NCI-H1105 (cell line): ENCODE measurements at places on chromosomes 7 and 10.
A peak's percentile ranks its signal among the peaks of the same experiment; 100 is the strongest.

- DNase-seq: peak; percentile 7
Measured at GRCh38 chr7:30562498-30562897, 32.2 kb upstream of the GARS1 start.

DNA sequence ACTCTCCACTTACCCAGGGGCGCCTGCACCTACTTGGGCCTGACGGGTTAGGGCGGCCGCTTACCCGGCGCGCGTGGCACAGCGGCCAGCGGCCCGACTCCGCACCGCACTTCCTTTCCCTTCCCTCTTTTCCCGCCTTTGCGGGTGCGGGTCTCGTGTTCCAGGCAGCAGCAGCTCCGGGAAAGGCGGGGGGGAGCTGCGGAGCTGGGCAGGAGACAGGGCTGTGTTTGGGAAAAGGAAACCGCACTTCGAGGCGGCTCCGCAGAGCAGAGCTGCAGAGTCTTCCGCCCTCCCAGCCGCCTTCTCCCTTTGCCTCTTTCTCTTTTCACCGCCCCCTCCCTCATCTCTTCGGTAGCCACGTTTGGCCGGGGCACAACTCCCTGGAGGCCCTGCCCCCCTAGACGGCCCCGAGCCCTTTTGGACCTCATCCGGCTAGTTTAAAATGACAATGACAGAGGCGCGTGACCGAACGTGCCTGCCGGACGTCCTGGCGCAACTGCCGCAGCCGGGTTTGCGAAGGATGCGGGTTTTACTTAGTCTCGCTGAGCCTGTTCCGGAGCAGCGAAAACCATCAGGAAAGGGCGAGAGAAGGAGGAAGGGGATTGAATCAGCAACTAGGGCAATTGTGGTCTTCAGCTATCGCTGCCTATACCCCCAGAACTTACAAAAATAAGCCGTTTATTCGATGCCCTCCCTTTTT, 7.9 kb upstream of the PAX2 start:
- DNase-seq: no peak

DNA sequence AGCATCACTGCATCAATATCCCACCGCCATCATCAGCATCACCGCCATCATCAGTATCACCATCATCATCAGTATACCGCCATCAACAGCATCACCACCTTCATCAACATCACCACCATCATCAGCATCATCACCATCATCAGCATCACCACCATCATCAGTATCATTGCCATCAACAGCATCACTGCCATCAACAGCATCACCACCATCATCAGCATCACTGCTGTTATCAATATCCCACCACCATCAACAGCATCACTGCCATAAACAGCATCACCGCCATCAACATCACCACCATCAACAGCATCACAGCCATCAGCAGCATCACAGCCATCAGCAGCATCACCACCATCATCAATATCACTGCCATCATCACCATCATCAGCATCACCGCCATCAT, 115.8 kb downstream of the RGS10 start:
- no peak for DNase-seq

DNA sequence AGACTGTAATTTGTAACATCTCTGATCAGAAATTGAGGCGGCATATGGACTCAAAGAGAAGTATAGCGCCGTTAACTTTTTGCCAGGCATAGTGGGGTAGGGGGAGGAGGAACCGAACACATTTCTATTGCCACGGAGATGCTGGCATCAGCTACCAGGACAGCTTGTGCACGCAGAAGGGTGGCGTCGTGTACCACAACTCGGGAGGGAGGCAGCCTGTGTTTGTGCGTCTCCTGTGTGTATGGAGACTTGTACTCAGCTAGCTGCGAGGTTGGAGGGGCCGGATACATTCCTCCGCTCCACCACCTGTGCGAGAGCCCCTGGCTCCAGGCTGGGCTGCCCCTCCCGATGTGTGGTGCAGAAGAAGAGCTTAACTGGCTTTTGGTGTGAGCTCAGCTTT, 634.8 kb downstream of the TYW1 start:
- DNase-seq: no peak

DNA sequence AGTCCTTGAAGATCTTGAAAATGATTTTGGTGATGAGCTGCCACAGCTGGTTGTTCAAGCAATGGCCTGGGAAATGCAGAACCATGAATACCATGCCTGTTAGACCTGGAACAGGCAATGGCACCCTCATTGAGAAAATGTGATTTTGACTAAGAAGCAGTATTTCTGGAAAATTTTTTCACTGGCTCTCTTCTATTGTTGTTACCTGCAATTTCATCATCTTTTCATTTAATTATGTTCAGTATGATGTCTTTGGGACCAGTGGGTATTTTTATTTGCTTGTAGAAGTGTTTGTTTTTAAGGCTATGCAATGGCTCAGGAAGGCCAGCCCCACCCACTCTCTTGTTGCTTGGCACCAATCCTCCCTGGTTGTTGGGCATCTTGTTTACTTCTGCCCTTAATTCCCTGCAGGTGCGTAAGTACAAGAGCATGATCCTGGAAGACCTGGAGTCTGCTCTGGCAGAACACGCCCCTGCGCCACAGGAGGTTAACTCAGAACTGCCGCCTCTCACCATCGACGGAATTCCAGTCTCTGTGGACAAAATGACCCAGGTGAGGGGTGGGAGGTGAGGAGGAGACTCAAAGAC, 78.6 kb downstream of the NRF1 start:
- DNase-seq: peak; percentile 53

- DNase-seq: no peak
Measured at GRCh38 chr10:32985775-32986350, 27.8 kb upstream of the ITGB1 start.

- DNase-seq: no peak
Measured at GRCh38 chr7:127411176-127411575, 18.7 kb upstream of the ZNF800 start.

- no peak for DNase-seq
Measured at GRCh38 chr10:26997610-26998009, 102.7 kb downstream of the ANKRD26 start.
